Renal pelvis (tissue), 12 donors: ENCODE measurements at places on chromosomes 7 and 10. TPM values are rescaled to one million over a fixed set of nuclear protein-coding genes. Genes with fewer than 3 reads are reported as not detected.

The DYNC1I1 gene
- 0.48 TPM for polyA plus RNA-seq

GRCh38 chr7:138125598-138126111, 49.4 kb downstream of the AKR1D1 start:
- no peak for DNase-seq

DNA sequence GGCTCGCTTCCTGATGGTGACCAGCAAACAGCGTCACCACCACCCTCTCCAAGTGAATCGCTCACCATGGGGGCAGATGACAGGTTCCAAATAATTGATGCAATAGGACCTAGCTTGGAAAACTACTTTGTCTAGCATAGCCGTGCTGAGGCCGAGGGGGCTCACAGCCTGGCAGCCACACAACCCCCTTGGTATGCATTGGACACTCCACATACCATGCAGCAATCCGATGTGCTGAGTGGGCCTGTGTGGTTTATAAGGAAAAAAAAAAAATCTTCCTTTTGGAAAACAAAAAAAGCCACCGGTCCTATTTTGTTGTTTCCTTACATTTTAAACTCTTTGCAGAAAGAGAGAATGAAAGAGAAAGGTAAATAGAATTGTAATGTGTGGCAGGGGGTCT, 15.1 kb downstream of the GATA3 start:
- DNase-seq = no peak

DNA sequence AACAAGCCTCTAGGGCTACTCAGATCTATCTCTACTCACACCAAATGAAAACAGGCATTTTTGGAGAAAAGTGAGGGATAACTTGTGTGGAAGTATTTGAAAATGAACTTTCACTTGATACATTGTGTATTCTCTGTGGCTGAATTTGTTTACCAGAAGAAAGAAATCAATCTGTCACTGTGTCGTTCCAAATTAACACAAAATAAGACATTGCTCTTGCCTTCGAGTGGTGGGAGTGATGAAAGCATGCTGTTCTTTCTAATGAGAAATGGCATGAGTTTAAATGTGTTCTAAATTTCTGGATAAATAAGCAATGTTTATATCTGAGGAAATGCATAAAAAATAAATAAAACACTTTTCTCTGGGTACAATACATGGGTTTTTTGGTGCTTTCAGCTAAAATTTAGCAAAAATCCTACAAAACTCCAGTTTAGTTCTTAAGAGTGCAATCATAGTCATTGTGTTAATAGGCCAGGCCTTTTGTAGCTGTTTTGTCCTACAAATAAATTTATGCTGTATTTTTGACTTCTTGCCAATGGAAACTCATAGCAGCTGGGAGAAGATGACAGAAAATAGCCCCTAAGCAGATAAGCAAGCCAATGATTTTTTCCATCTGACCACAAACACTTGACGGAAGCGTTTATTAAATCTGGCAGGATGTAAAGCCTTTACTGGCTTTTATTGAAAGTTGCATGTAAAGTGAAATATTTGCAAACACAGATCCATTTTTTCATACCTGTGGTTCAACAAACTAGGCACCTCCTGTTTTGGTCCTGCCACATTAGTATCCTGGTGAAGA, 1064.1 kb upstream of the GHITM start:
- DNase-seq = peak; percentile 73
